ENCODE measurements at places on chromosomes 12 and 14.

- DNase-seq = no peak
These were observed 10.7 kb upstream of the NEUROD4 start for GRCh38 chr12:55008944-55009585.

- no peak for DNase-seq
These were observed 49.9 kb downstream of the LRP6 start for GRCh38 chr12:12217018-12217359.

DNA sequence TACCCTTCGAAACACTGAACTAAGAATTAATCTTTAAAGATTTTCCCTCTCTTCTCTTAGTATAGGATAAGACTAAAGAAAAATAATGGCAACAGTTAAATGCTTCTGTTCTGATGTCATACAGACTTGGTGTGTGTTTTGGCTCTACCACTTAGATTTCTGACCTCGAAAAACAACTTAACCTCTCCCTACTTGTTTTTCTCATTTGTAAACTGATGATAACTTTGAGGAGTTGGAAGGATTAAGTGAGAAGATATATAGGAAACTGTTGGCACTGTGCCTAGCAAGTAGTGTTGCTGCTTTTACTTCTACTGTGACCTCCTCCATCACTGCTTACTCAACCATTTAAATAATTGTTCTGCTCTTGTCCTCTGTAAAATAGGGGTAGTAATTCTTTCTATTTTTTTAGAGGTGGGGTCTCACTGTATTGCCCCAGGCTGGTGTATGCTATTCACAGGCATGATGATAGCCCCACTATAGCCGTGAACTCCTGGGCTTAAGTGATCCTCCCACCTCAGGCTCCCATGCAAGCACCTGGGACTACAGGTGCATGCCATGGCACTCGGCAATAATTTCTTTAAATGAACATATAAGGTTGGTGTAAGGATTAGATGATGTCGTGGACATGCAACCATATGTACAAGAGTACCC, 22.4 kb downstream of the PALS1 start:
- DNase-seq = no peak

DNA sequence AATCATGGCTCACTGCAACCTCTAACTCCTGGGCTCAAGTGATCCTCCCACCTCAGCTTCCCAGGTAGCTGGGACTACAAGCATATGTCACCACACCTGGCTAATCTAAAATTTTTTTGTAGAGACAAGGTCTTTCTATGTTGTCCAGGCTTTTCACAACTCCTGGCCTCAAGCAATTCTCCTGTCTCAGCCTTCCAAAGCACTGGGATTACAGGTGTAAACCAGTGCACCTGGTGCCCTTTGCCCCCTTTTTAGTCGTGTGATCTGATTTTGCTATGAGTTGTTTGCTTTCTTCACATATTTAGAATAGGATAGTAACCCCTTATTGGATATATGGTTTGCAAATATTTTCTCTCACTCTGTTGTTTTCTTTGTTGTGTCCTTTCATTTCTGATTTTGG, 1.7 kb upstream of the RAD52 start:
- DNase-seq = no peak

- peak; percentile 78 for DNase-seq
These were observed 2.7 kb upstream of the CDKN1B start for GRCh38 chr12:12714276-12715021.

DNA sequence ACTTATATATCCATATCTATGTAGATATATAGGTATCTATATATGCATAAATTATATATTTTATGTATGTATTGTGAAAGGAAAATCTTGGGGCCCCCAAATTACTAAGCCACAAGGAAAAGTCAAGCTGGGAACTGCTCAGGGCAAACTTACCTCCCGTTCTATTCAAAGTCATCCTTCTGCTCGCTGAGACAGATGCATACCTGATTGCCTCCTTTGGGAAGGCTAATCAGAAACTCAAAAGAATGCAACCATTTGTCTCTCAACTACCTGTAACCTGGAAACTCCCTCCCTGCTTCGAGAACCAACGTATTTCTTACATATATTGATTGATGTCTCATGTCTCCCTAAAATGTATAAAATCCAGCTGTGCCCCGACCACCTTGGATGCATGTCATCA, 58.8 kb upstream of the C14orf132 start:
- no peak for DNase-seq

GRCh38 chr12:46516933-46517578, 144.5 kb upstream of the SLC38A2 start:
- peak; percentile 14 for DNase-seq

GRCh38 chr14:43141636-43142191, 1365.4 kb downstream of the FSCB start:
- no peak for DNase-seq

GRCh38 chr12:4082809-4083403, 190.7 kb upstream of the CCND2 start:
- DNase-seq = no peak
